Hematopoietic multipotent progenitor cell treated with erythropoietin and hydrocortisone succinate and interleukin-3 and kit ligand, for 4 days (in vitro differentiated cells): ENCODE measurements at places on chromosomes 13 and 19.

DNA sequence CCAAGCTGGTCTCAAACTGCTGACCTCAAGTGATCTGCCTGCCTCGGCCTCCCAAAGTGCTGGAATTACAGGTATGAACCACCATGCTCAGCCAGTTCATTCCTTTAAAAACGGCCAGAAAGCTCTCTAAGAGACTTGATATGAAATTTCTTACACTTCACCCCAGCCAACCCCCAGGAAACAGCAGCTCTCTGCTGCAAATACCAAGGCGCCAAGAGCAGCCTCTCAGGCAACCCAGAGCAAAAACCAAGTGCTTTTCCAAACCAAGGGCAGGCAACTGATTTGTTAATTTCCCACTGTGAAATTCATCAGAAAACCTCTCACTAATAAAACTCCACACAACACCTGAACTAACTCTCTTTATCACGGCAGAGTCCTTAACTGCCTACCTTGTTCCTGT, 44.9 kb downstream of the LATS2 start:
- no peak for DNase-seq

DNA sequence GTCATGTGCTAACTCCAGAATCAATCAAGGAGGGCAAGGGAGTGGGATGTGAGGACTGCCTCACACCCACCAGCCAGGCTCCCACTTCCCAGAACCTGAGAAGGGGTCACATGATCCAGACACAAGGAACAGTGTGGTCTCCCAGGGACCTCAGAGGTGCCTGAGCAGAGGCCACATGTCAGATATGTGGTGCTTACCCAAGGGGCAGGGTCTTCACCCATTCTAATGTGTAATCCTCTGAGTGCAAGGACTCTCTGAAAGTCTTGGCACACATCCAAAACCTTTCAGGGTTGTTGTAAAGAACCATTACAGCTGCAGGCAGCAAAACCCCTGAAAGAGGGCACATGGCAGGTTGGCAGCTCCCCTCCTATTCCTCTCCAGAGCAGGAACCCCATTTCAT, 656.6 kb downstream of the UQCRFS1 start:
- DNase-seq: no peak

- DNase-seq: no peak
Measured at GRCh38 chr19:13057147-13057572, 45.5 kb downstream of the LYL1 start.

DNA sequence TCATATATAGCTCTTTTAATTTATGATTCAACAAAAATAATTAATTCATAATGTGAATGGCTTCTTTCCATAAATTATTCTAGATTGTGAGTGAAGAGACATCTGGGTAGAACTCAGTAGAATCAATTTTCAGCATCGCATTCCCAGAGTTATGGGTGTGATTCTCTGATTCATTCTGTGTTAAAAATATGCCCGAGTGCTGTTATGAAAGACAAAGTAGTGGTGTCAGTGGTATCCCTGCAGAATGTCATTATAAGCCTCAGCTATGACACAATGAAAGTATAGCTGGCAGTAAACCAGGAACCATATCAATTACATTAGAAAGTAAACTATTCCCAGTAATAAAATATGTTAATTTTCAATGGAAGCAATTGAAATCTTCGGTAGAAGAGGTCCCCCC, 480.5 kb upstream of the SLITRK1 start:
- DNase-seq: no peak

- DNase-seq: no peak
Measured at GRCh38 chr13:99741960-99742359, 229.6 kb downstream of the ZIC5 start.

DNA sequence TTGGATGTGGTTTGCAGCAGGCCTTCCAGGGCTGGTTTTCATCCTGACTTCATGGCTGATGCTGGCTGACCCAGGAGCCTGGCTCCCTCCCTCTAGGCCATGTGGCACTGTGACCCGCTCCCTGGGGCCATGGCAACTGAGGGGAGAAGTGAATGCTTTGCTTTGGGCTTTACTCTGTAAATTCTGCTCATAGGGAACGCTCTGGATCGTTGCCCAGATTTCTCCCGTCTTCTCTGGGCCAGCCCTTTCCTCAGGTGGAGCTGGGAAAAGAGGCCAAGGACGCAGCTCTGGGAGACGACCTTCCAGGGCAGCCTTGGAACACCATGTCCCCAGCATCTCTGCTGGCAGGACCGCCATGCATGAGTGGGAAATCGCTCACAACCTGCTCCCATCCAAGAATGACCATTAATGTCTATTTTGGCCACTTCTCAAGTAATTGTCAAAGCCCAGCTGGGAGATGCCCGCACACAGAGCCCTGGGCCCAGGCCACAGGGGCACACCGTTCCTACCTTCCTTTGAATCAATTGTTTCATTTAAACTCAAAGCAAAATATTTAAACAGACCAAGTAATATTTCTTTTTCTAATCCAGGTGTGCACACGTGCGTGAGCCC, 321.8 kb downstream of the TEX29 start:
- DNase-seq: no peak

DNA sequence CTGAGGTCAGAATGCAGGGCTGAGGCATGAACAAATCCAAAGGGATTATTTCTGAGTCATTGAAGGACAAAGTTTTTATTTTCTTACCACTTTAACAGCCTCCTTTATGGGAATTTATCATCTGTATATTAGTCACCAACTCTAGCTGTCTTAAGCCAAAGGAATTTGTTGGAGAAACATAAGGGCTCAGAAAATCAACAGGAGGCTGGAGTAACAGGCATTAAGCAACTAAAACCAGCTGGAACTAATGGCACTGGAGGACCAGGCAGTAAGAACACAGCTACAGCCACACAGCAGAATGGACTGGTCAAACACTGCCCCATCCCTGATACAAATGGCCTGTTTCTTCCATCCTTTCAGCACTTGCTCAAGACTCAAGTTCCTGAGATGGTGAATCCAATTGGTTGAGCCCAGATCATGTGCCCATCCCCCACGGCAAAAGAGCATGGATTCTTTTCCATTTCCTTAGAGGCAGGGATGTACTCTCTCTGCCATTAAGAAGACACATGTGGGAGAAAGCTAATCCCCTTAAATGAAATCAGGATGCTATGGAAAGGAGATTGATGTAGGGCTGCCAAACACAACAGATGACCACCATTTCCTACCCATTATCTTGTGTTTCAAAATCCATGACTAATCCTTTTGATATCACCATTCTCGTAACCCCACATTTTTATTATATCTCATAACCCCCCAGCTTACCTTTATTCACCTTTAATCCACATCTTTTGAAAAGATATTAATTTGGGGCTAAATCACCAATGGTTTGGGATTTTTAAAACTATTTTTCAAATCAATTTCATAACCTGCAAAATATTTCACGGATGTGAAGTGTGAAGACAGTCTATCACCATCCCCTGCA, 157.0 kb upstream of the FNDC3A start:
- DNase-seq: no peak

- DNase-seq: no peak
Measured at GRCh38 chr19:57010541-57010940, 109.2 kb upstream of the USP29 start.

DNA sequence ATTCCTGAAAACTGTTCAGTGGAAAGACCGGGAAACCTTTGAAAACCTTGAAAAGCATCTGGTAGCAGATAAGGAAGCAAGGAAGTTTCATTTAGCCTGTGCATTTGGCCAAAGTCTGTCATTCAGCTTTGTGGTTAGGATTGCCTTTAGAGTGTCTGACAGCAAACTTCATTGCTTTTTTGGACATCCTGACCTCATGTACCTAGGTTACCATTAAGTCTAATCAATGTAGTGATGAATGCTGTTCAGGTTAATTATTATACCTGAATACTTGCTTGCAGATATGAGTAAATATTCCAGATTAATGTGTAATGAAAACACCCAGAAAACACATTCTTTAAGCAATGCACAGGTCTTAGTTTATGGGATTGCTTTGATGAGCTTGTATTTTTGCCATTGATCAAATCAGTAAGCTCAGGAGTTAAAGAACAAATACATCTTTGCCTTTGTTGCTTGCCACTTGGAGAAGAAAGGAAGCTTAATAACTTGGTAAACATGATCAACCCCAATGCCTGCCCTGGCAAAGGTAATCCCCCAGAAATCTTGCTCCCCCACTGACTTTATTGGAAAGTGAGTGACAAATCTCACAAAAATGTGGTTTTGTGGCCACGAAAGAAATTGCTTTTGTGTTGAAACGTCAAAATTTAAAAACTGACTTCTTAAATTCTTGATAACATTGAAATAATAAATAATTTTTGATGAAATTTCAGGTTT, 87.4 kb downstream of the SLC15A1 start:
- no peak for DNase-seq

DNA sequence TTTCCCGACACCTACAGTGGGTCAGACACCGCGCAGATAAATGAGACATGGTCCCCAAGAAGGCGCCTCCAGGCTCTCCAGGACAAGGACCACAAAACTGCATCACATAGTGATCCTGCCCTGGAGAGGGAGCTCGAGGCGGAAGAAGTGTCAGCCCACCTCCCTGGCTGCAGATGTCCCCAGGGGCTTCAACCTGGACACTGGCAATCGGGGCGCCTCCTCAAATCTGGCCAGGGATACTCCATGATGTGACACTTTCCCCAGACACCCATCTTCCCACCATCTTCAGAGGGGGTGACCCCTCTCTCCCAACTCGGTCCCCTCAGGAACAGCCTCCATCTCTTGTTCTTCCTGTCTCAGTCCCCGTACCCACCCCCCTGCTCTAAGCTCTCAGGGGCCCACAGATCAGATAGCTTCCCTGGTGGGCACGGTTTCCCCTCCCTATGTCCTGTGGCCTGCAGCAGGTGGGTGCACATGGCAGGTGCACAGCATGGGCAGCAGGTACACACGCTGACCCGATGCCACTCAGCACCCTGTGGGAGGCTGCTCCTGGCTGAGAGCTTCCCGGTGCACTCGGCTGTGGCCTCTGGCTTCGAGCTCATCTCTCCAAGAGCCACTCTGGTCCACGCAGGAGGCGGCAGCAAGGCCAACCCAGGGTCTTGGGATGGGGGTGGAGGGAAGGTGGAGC, 61.2 kb downstream of the PEPD start:
- no peak for DNase-seq

- DNase-seq: no peak
Measured at GRCh38 chr13:42766016-42766415, 15.4 kb upstream of the FAM216B start.

DNA sequence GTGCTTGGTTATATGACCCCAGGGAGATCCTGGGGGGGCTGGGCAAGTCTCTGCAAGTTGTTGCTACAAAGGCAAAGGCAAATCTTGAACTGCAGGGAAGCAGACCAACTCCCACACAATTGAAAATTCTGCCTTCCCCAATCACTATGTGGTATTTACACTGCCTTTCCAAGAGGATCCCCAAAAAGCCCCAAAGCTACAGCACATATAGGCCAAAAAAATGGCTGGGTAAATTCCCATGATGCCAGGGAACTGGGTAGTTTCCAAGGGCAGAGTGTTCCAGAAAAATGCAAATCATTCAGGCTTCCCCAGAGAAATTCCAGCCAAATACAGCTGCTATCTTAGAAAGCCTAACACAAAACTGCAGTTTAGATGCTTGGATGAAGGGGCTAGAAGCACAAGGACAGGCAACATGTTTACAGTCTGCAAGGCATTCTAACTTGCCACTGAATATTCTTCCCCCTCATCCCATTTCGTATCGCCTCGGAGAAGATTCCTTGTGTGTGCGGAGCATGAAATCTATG, 6.2 kb downstream of the FOXO1 start:
- DNase-seq: no peak

GRCh38 chr13:94588541-94588940, 7.4 kb downstream of the TGDS start:
- no peak for DNase-seq

DNA sequence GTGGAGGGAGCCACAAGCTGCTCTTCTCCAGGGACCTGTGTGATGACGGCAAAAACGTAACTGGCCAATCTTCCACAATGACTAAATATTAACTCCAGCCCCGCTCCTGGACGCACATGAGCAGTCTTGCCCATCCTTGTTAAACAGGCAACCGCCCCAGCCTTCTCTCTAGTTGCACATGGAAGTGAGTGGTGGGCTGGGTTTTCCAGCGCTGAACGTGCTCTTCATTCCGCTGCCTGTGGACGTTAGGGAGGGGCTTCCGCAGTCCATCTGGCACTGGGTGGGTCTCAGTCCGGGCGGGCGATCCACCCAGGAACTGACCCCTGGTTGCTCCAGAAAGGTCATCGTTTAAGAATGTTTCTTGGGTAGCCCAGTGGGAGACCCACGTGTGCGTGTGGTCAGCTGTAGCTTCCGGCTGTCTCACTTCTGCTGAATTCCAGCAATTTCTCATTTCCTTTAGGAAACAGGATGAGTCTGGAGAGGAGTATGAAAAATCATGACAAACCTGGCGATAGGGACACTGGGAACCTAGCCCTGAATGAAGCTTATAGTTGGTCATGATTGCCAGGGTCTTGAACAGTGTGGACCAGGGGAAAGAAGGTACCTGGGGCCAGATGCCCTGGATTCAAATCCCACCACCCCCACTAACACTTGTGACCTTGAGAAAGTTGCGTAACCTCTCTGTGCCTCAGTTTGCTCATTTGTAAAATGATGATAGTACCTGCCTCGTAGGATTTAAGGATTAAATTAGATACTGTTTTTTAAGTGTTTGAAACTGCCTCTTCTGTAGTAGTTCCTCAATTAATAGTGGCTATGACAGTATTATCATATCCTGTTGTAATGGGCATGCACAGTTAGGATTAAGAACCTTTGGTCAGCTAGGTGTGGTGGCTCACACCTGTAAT, 92.6 kb downstream of the SIPA1L3 start:
- no peak for DNase-seq

DNA sequence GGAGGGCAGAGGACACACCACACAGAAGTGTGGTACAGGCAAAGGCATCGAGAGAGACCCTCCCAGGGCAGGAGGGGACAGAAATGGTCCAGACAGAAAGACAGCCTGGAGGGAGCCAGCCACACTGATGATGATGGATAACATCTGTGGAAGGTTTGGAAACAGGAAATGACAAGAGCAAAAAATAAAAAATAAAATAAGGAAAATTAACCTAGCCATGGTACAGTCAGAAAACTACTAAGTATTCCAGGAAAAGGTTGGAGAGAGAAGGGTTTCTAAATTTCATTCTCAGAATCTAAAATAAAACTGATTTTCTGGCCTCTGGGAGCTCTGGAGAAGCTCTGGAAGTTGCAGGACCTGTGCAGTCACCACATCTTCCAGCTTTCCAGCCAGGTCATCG, 115.2 kb upstream of the VSTM2B start:
- DNase-seq: no peak

- peak; percentile 30 for DNase-seq
Measured at GRCh38 chr13:52599037-52599847, 43.0 kb upstream of the HNRNPA1L2 start.

- DNase-seq: no peak
Measured at GRCh38 chr13:51794964-51795363, 9.0 kb downstream of the DHRS12 start.

DNA sequence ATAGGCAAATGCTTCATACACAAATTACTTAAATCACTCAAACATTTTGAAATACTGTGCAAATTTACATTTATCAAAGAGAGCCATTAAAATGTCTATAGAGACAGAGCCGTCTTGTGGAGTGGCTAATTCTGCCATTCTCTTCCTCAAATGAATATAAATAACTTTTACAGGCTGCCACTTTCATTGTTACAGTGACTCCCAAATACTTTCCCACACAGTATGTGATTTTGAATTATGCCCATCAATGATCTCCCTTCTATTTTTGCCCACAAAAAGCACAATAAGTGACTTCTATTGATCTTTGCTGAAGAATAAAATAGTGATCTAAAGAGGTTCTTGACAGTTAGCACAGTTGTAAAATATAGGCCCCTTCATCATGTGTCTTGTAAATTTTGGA, 1244.9 kb downstream of the PCDH17 start:
- DNase-seq: no peak
